ENCODE measurements at places on chromosomes 5 and 9. TPM values are rescaled to one million over a fixed set of nuclear protein-coding genes. Genes with fewer than 3 reads are reported as not detected.
A peak's percentile ranks its signal among the peaks of the same experiment; 100 is the strongest.

CCL19 gene
- total RNA-seq, result not detected

SOX30 gene
- 1.4 TPM for total RNA-seq

CXCL14 gene
- total RNA-seq, result not detected

DNA sequence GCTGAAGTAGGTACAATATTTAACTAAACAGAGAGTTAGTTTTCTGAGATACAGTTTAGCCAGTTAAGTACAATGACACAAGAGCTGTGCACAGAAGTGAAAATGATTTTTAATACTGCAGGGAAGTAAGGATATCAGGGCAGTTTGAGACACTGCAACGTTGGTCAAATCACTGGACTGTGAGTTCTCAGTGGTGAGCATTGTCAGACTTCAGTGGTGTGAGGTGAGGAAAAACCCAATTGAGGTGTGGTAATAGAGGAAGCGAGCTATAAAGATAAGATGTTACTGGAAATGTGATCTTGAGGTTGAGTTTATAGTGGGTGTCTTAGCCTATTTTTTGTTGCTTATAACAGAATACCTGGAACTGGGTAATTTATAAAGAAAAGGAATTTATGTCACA, 12.8 kb upstream of the FBXL7 start:
- H3K27ac ChIP-seq, result no peak overlapping the region
- no peak overlapping the region for H3K4me3 ChIP-seq
- no peaks in the 10 kb centered on the region for H3K36me3 ChIP-seq
- DNase-seq, result no peak

GRCh38 chr5:14016549-14016948, 72.1 kb upstream of the DNAH5 start:
- H3K4me1 ChIP-seq, result no peaks in the 10 kb centered on the region
- H3K27ac ChIP-seq, result no peak overlapping the region
- H3K27me3 ChIP-seq, result no peaks in the 10 kb centered on the region
- no peak overlapping the region for H3K4me3 ChIP-seq
- H3K36me3 ChIP-seq, result no peaks in the 10 kb centered on the region
- DNase-seq, result no peak

TNC gene
- 2.7 TPM for total RNA-seq

MBLAC2 gene
- total RNA-seq, result 8.1 TPM

- H3K27ac ChIP-seq, result no peak overlapping the region
- no peaks in the 10 kb centered on the region for H3K4me1 ChIP-seq
- no peak for DNase-seq
- H3K27me3 ChIP-seq, result no peaks in the 10 kb centered on the region
Observed at GRCh38 chr9:34346873-34347799, 17.8 kb downstream of the NUDT2 start.

DNA sequence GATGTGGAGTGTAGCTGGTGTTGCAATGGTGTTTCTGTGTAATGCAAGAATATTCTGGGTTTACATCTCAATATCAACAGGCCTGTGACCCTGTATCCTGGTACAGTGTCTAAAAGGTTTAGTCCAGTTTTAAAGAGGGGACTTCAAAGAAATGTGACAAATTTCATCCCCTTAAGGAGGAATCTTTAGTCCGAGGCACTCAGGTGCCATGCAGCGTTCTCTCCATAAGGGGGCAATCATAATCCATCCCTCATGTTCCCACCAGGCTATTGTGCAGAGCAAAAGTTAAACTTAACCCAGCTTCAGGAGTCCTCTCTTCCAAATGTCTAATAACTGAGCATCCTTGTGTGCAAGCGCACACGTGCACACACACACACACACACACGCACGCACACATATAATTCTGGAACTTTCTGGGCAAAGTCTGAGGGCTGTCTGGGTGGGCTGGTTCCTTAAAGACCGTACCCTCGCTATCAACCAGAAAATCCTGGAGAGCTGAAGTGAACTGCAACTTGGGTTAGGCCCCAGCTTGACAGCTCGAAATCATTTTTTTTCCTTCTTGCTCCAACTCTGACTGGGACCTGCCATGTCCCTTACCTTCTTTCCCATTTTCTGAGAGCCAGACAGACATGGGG, 46.0 kb downstream of the CRB2 start:
- no peaks in the 10 kb centered on the region for H3K36me3 ChIP-seq
- H3K4me1 ChIP-seq, result peaks cover 4% of the 10 kb centered on the region
- no peaks in the 10 kb centered on the region for H3K27me3 ChIP-seq
- 0 out of 2 replicates have a peak overlapping the region, but pooled peaks have one; percentile 32 for H3K27ac ChIP-seq

- H3K27ac ChIP-seq, result no peak overlapping the region
- DNase-seq, result no peak
- peaks cover 44% of the 10 kb centered on the region for H3K27me3 ChIP-seq
- no peaks in the 10 kb centered on the region for H3K36me3 ChIP-seq
- H3K4me1 ChIP-seq, result peaks cover 9% of the 10 kb centered on the region
- H3K4me3 ChIP-seq, result no peak overlapping the region
Observed at GRCh38 chr5:35618781-35619180, 1.1 kb downstream of the SPEF2 start.

- no peak overlapping the region for H3K4me3 ChIP-seq
- H3K27ac ChIP-seq, result no peak overlapping the region
- no peak for DNase-seq
Observed at GRCh38 chr9:125497478-125497877, 209.5 kb downstream of the MAPKAP1 start.

Data from GM23338 (cell line).